NB4 (cell line): ENCODE measurements at places on chromosomes 12 and 14.

- DNase-seq: no peak
Measured at GRCh38 chr12:75508159-75508558, 3.2 kb downstream of the KRR1 start.

DNA sequence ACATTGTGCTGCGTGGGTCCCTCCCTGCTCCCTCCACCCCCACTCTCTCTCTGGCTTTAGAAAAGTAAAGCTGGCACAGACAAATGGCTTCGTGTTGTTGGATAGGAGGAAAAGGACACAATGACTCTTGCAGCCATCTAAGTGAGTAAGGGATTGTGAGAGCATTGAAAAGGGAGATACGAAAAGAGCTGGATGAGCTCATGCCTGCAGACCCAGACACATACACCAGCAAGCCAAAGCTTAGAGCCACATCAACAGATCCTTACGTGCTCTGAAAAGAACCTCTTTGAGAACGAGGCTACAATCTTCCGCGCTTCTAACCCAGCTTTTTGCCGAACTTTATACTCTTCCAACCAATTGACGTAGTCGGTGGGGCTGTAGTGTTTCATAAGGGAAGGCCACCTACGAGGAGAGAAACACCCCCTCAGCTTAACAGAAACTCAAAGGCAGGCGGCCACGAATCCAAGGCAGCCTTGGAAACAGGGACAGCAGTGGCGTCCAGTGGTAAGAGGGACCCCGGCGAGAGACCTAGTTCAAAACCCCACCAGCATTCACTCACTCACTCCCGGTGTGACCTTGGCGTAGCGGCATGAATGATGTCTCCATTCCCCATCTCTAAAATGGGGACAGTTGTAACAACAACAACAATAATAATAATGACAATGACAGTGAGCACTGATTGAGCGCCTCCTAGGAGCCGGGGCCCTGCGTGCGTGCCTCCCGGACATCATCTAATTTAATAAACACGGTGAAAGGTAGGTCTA is 1.1 kb downstream of the FBXO21 start:
- DNase-seq: no peak

- DNase-seq: no peak
Measured at GRCh38 chr14:102277874-102278630, 26.9 kb downstream of the MOK start.

- no peak for DNase-seq
Measured at GRCh38 chr12:101077791-101078528, 132.1 kb downstream of the SLC5A8 start.

- no peak for DNase-seq
Measured at GRCh38 chr14:91835197-91835919, 32.0 kb downstream of the TC2N start.

- DNase-seq: no peak
Measured at GRCh38 chr12:34399631-34400410, 377.5 kb downstream of the ALG10 start.
